ENCODE measurements at places on chromosomes 13 and 19.

DNA sequence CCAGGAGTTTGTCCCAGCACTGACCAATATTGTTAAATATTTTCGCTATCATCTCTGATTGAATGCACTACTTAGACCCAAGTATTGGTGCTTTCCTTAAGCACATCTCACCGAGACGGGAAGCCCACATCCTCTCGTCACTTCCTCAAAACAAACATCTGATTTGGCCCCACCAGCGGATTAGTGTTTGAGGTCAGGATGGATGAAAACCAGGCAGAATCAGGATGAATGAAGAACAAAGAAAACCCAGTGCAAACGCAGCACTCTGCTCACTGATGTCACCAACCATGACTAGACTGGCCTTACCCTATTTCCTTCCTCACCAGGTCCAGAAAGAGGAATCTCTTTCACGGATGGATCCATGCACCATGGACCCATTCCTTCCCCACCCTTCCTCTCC, 6.0 kb downstream of the PLAUR start:
- no peak for DNase-seq

GRCh38 chr13:97371486-97372109, 62.4 kb upstream of the RAP2A start:
- DNase-seq, result no peak

DNA sequence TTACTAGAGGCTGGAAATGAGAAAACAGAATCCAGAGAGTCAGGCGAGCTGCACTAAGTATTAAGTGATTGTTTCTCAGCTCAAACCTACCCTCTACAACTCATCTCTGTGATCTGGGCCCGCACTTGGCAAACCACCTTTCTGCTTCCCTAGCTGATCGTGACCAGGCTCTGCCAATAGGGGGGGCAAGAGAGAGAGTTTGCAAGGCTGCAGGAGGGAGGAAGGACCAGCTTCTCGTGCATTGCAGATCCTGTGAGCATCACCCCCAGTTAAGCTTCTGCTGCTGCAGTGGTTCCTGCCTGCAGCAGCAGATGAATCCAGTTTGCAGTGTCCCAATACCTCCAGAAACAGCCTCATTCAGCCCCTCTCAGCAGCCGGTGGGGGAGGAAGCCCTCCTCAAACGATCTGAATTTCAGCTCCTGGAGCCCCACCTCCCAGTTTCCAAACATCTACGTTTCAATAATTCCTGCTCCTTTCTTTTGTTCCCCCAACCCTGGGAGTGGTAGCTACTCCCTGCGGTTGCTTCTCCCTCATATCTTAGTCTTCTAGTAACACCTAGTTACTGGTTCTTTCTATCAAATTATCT, 20.0 kb downstream of the XRCC1 start:
- peak; percentile 73 for DNase-seq

DNA sequence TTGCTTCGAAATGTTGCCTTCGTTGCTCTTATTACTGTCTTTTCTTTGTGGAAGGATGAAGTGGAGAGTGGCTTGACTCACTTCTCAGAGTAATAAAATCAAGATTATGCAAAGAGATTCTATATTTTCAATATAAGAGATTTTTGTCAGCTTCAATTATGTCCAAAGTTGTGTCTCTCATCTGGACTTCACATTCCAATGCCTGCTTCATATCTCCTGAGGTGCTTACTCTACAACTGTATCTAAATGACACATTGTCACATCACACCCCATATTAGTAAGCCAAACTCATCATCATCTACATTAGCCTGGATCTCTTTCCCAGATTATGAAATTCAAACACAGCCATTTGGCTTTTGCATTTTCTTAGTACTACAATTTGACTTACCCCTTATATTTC, 409.4 kb downstream of the DACH1 start:
- DNase-seq, result no peak

DNA sequence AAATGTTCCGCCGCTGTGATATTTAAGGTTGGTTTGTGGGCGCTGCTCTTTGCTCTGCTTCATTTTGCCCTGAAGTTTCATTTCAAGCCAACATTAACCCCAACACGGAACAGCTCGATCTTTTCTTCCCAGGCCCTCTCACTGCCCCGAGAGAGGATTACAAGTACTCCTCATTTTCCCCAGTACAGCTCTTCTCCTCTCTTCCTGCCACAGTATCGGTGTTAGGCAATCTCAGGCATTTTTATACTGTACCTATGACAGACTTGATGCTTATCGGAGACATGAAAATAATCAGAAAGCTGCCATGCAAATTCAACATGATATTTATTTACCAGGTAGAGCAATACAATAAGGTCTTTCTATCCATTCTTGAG, 1.3 kb upstream of the EDNRB start:
- no peak for DNase-seq

DNA sequence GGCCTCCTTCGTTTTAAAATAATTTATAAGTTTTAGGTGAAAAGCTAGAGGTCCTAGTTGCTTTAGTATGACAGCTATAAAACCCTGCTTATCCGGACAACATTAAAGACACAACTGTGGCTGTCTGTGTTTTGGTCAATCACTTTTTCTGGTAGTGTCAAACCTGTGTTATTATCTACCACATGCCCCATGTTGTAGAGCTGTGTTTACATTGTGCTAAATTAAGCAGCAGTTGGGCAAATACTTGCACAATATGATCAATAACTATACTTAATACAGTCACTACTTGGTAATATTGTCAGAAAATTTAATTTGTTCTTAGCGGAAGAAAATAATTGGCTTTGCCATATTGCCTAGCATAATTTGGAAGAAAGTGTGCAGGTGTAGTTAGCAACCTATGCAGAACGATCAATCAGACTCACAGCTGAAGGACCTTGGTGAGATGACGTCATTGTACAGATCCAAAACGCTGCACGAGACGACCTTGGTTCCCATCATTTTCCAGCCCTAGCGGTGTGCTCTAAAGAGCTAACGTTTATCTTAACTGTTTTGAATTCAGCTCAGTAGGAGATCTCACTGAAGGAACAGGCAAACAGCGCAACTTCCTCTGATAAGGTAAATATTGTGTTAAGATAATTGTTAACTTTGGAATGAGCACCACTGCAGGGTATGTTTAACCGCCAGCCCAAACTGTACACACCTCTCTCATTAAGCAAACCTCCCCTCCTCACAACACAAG, 476.6 kb downstream of the IRS2 start:
- no peak for DNase-seq

- DNase-seq, result no peak
Observed at GRCh38 chr19:47221080-47221841, 9.7 kb downstream of the BBC3 start.

- no peak for DNase-seq
Observed at GRCh38 chr19:28130066-28130511, 1082.9 kb downstream of the UQCRFS1 start.

DNA sequence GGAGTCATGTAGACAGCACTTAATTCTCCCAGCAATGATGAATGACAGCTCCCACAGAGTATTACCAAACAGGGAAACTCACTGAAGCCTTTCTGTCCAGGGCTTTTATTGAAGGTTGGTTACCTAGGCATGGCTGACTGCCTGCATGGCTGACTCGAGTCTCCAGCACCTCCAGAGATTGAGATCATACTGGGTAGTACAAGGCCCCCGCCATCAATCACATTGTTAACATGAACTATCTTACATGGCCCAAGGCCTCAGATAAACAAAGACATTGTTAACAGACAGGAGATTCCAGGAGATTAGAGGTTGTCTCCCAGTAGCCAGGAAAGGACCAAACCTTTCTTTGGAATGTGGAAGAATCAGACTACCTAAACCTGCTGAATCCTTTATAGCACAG, 128.3 kb upstream of the LSM14A start:
- DNase-seq, result no peak

- DNase-seq, result peak; percentile 46
Observed at GRCh38 chr19:1001538-1002166, 1.4 kb downstream of the GRIN3B start.

- no peak for DNase-seq
Observed at GRCh38 chr13:110046811-110047210, 260.1 kb downstream of the COL4A1 start.

DNA sequence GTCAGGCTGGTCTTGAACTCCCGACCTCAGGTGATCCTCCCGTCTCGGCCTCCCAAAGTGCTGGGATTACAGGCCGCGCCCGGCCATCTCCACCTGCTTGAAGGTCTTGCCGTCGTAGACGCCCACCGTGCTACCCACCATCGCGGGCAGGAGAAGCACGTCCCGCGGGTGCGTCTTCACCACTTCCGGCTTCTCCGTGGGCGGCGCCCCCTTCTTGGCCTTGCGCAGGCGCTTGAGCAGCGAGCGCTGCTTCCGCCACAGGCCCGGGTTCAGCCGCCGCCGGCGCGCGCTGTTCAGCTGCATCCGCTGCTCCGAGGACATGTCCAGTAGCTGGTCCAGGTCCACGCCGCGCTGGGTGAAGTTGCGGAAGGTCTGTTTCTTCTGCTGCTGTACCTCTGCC, 21.6 kb downstream of the EFNA2 start:
- DNase-seq, result no peak

Data from EH (cell line).